ENCODE measurements at places on chromosomes 5 and 9. TPM values are rescaled to one million over a fixed set of nuclear protein-coding genes. Genes with fewer than 3 reads are reported as not detected.
A peak's percentile ranks its signal among the peaks of the same experiment; 100 is the strongest.

The SLCO6A1 gene
- not detected for total RNA-seq

DNA sequence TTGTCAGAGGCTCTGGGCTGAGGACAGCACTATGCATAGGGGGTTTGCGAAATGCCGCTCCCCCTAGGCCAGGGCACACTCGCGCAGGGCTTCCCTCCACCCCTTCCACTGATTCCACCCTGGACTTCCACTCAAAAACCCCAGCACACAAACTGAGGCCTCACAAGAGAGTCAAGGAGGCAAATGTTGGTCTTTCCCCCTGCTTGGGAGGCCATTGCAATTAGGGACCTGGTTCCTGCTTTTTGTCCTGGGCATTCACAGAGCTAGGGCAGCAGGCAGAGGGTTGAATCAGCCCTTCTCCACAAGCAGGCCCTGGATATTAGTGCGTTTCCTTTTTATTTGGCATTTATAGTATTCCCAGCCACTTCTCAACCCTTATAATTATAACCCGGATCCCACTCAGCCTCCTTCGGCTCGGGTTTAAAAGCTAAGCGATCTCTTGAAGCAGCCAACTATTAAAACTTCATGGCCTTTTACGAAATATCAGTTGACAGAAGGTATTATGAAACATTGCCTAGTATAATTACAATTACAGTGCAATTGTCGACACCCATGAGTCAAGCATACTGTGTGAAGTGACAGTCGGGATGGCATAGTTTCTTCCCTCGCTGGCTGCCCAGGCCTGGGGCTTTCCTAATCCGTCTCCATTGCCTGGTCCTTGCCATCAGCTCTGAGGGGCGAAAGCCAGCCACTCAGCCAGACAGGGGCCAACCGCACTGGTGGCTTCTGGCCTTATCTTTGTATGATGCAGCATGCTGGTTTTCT lies 285.5 kb upstream of the MAP3K1 start:
- DNase-seq = no peak

- DNase-seq = no peak
Measured at GRCh38 chr9:14957109-14957508, 46.9 kb upstream of the FREM1 start.

DNA sequence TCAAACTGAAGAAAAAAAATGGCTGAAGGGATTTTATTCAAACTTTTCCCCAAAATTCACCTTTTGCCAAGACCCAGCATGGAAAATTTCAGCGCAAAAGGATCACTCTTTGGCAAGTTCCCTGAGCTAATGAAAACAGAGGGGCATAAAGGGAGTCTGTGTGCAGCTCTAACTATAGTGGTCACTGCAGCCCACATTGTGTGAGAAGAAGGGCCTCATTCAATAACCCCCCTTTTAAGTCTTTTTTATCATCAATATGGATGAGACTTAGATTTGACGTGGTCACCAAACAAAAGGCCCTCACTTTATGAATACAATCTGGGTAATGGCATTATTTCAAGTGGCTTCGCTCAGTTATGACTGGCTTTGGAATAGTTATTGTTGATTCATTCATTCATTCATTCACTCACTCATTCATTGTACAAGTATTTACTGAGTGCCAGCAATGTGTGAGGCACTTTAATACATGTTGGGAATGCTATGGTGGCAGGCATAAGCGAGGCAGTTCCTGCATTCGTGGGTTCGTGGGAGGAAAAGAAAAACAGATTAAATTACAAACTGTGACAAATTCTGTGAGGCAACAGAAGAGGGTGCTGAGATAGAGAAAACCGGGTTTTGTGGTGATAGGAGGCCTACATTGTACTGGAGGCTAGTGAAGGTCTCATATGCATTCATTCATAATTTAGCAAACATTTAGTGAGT lies 145.7 kb upstream of the KLF4 start:
- peak; percentile 21 for DNase-seq

DNA sequence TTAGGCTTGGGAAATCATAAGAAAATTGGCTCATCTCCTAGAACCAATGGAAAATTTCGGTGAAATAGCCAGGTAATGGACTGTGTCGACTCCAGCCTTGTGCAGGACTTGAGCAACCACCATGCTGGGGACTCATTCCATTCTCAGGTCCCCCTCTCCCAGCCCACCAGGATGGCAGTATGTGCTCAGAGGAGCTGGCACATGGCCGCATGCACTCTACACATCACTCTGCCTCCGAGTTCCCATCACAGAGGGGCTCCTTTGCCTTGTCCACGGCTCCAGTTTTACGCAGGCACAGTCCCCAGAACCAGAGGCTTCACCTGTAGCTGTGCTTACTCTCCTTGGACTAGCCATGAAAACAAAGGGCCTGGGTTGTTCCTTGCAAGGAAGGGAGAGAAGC lies 149.3 kb downstream of the PAX5 start:
- no peak for DNase-seq

DNA sequence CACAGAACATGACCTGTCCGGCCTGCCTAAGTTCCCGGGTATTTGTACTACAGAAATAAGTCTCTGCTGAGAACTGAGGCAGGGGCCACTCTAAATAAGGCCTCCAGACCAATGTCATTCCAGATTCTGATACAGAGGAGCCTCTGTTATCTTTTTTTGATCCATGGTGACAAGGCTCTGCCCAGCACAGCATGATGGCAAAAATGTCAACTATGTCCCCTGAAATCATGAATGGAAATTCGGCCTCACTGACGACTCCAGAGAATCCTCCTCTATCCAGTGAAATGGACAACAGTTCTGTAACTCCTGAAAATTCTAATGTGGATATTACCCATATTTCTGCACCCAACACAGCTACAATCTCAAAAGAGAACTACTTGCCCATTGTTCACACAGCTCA lies 335.0 kb downstream of the DNAH5 start:
- DNase-seq = no peak

GRCh38 chr5:116280149-116280803 lies 195.5 kb downstream of the COMMD10 start:
- DNase-seq = no peak

All from astrocyte (in vitro differentiated cells and primary cell).